GM23338 (cell line): ENCODE measurements at places on chromosomes 2 and 18. TPM values are rescaled to one million over a fixed set of nuclear protein-coding genes. Genes with fewer than 3 reads are reported as not detected.

Gene SPP2
- total RNA-seq, result not detected in 2 replicates

Gene VRK2
- total RNA-seq, result 11.0 and 22.5 TPM in 2 replicates

Gene IL1F10
- not detected in 2 replicates for total RNA-seq

Gene MLPH
- 15.7 and 16.5 TPM in 2 replicates for total RNA-seq

Gene OTX1
- 0.74 and 1.3 TPM in 2 replicates for total RNA-seq

Gene CFAP65
- 0.23 and 0.38 TPM in 2 replicates for total RNA-seq

Gene SERPINB12
- not detected in 2 replicates for total RNA-seq

DNA sequence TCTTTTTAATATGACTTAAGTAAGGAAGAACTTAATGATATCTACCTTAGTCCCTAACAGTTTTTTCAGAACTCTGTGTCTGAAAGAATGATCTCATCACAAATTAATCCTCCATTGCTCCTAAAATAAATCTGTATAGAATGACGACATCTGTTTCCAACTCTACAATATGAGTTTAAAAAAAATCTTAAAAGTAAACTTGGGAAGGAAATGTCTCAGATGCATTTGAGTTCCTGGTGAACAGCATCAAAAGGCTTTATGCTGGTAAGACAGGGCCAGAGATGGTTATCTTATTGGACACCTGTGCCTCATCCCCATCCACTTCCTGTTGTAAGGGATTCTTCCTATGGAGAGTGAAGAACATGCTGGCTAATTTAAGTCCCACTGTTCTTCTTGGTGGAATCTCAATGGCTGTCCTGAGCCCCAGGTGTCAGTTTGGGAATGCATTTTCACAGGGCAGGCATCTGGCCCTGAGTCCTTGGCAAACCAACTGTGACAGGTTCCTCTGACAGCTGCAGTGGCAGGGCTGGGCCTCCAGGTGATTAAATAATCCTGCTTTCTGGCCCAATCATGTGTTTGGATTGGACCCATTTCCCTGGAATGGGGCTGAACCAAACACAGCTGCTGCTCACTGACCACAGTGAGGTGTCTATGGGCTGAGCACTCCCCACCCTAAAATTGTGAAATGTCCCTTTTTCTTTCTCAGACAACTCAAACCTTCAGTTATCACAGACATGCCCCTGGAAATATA lies 12.9 kb upstream of the NCKAP5 start:
- peak; percentile 37 for DNase-seq

- DNase-seq, result no peak
Measured at GRCh38 chr2:213079756-213080155, 71.7 kb downstream of the IKZF2 start.

GRCh38 chr2:207892716-207893402 lies 123.2 kb upstream of the FZD5 start:
- DNase-seq, result no peak

- no peak for DNase-seq
Measured at GRCh38 chr2:75317316-75317715, 118.0 kb upstream of the TACR1 start.

GRCh38 chr2:106176446-106177099 lies 17.5 kb downstream of the UXS1 start:
- DNase-seq, result no peak

- DNase-seq, result no peak
Measured at GRCh38 chr2:67487993-67488392, 90.9 kb downstream of the ETAA1 start.

GRCh38 chr18:46518438-46518837 lies 138.6 kb downstream of the LOXHD1 start:
- DNase-seq, result peak; percentile 55

DNA sequence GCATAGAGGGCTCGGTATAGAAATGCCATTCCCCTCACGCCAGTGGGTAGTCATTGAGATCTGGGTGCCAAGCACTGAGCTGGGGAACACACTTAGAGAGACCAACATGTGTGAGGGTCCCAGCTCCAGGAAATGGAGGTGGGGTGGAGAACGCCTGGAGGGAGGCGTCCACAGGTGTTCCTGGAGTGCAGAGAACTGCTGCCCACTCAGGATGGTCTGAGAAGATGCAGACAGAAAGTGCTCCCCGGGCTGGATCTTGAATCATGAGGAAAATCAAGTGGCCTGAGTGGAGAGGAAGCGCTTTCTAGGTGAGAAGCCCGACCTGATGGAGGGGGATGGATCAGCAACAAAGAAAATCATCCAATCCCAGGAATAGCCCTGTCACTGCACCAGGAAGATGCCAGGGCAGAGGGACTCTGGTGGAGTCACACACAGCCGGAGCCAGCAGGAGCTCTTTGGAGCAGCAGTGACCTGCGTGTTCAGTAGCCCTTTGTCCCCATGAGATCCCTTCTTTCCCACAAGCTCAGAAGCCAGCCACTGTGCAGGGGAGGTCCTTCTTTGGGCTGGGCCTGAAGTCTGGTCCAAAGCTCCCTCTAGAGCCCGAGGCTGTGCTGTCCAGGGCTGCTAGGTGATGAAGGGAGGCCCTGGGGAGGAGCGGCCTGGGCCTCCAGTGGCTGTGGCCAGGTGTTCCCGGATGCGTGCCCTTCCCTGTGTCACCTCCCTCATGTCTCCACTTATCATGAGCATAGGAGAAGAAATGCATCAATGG lies 112.3 kb downstream of the RNF144A start:
- DNase-seq, result no peak

- no peak for DNase-seq
Measured at GRCh38 chr2:30315391-30316063, 84.2 kb downstream of the LBH start.

DNA sequence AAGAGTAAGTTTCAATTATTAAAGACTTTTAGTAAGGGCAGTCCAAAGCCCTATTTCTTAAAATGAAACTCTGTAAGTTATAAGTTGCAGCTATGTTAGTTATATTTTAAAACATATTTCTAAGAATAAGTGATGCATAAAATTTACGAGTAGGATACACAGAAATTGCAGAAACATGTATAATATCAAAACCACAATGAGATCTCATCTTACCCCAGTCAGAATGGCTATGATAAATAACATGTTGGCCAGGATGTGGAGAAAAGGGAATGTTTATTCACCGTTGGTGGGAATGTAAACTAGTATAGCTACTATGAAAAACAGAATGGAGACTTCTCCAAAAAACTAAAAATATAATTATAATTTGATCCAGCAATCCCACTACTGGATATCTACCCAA lies 201.2 kb downstream of the CBLN2 start:
- DNase-seq, result no peak

- DNase-seq, result no peak
Measured at GRCh38 chr2:29462293-29462692, 347.1 kb downstream of the CLIP4 start.

- DNase-seq, result no peak
Measured at GRCh38 chr2:20111311-20112131, 60.1 kb upstream of the LAPTM4A start.

GRCh38 chr18:49628881-49629795 lies 67.3 kb downstream of the LIPG start:
- DNase-seq, result peak; percentile 47

DNA sequence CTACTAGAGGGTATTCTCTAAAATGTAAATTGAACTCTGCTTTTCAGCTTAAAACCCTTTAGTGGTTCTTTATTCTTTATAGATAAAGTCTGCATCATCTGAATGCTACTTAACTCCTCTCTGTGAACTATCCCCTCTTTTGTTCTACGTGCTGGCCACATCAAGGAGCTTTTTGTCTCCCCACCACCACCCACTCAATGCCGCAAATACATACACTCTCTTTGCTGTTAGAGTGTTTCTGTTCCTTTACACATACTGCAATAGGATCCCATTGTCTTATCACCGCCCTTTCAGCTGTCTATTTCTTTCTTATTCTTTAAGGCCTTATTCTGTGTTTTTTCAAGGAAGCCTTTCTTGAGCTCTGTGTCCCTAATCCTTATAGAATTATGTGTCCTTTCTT lies 83.3 kb downstream of the EML4 start:
- no peak for DNase-seq

DNA sequence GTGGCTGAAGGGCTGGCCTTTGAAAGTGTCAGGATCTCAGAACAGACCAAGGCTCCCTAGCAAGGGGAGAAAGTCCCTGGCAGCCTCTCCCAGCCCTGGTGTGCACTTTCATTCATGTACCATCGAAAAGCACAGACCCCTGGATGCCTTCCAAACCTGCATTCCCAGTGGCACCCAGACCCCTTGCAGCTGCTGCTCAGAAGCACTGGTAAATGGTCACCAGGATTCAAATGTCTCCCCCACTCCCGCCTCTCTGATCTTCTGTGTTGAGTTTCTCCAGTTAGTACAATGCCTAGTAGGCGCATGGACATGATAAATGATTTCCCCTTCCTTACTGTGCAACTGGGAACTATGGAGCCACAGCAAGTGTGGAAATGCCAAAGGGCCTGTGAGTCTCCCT lies 180.0 kb downstream of the GLI2 start:
- no peak for DNase-seq

DNA sequence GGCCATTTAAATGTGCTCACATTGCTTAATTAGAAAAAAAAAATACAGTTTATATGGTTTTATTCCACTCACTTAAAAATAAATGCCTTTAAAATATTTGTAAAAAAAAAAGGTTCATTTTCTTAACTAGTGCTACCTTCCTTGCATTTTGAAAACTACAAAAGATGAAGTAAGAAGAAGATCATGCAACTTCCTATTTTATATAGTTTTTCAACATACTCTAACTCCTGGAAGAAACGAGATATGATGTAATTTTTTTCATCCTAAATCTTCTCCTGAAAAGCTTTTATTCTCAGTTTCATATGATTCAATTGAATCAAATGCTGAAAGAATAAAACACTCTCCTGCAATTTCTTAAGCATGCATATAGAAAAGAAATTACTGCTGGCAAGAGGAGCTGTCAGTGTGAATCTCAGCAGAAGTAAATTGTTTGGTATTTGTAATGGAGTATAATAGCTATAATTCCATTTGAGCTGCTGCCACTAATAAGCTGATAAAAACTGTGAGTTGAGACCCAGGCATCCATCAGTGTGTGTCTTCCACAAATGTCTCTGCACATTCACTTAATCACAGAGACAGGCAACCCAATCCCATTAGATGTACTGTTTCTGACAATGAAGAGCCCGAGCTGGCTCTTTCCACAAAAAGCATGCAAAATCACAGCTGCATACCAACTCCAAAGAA lies 3.7 kb downstream of the FTCDNL1 start:
- DNase-seq, result no peak

GRCh38 chr2:238106698-238107524 lies 6.8 kb downstream of the ESPNL start:
- peak; percentile 76 for DNase-seq

DNA sequence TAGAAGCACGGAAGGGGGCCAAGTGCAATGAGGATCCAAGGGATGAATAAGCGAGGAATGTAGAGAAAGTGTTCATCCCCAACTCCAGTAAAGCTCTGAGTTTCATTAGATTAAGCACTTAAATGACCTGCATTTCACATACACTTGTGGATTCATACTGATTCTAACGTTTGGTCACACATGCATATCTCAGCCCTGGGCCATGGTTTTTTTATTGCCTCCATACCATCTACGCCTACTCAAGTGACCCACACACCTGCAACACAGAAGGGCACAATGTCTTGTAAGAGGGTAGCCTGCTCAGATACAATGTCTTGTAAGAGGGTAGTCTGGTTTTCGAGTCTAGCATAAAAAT lies 566 bp upstream of the MRPS5 start:
- DNase-seq, result no peak

GRCh38 chr2:231611273-231612108 lies 18.8 kb downstream of the TEX44 start:
- peak; percentile 89 for DNase-seq

DNA sequence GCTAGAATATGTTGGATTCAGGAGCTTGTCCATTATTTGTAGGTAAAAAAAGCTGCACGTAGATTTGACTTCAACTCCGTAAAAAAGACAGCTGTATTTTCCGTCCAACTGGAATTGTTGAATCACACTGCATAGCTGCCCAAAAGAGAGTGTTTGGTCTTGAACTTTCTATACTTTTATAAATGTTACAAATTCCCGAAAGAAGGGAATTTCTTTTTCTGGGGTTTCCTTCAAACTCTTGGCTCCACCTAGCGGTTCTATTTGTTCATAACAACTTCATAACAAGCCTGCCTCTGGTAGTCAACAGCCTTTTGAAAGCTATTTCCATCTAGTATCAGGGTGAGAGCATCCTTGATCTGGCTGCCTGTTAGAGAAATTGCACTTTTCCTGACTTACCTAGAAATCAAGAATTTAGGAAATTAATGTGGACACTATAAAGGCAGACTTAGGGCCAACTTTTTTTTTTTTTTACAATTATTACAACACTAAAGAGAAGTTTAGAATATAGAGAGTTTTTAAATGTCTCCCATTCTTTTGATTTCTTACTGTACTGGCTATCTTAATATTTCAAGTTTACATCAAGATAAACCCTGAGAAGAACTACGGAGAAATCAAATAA lies 48.1 kb downstream of the TMEM185B start:
- peak; percentile 87 for DNase-seq

DNA sequence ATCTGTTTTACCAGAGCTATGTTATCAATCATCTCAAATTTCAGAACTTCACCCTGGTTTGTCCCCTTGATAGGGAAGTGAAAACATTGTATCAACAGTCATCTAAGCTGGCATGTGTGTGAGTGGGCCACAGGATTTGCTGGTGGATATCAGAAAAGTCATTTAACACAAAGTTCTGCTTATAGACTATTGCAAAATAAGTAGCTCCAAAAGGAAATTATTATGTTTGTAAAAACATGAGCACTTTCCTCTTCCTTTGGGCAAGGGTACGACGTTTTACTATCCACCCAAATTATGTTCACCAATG lies 20.7 kb upstream of the COPS8 start:
- DNase-seq, result no peak

- DNase-seq, result peak; percentile 2
Measured at GRCh38 chr2:147468349-147468748, 376.5 kb upstream of the ACVR2A start.

DNA sequence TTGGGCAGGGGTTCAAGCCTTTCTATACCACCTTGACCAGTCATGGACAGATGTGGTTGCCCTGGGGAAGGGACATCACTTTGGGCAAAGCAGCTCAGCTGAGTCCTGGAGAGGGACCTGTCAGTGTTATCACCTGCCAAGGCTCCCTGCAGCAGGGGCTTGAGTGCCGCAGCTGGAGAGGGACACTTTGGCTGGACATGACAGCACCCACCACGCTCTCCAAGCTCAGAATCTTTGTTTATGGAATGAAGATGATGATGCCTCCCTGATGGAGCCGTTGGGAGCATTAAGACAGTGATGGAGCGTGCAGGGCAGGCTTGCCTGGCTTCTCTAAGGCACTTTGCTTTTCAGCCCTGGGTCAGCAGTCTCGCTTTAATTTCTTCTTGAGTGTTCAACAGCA lies 4.3 kb upstream of the TFCP2L1 start:
- no peak for DNase-seq

GRCh38 chr18:77023102-77023782 lies 109.3 kb downstream of the MBP start:
- DNase-seq, result no peak

- no peak for DNase-seq
Measured at GRCh38 chr2:236464140-236464539, 105.5 kb upstream of the ACKR3 start.

- DNase-seq, result no peak
Measured at GRCh38 chr2:157468931-157469708, 25.2 kb upstream of the CYTIP start.

DNA sequence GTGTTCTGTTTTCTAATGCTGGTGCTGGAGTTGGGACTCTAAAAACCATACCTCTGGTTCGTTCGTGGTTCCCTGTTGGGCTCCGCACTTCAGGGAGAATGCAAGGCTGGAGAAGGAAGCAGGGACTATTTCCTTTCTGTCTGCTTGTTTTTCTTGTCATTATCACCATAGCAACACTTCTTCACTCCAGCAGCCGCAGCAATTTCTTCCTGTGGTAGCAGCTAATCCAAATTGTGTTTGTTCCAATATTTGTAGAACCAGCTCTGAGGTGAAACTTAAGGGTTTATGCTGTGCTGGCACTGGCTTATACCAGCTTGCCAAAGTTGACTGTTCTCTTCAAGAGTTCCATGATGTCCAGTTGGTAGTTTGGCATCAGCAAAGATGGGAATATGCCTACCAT lies 301.4 kb upstream of the SYT4 start:
- DNase-seq, result peak; percentile 16
